Hypothalamus (tissue), 51 donors: ENCODE measurements at places on chromosomes 13 and 19.

DNA sequence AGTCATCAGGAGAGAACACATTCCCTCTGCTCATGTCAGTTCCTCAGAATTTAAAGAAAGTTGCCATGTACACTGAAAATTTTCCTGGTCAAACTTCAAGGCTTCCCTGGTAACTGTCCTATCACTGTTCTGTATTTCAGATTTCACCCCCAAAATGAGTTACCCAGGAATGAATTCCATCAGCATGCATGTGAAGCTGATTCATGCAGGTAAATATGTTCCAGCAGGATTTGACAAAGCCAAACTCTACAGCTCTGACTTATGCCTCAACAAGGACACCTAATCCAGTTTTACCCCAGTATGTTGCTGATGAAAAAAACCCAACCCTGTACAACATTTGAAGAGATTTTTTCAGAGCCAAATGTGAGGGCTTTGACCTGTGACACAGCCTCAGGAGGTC is 21.5 kb downstream of the LIG4 start:
- DNase-seq = no peak

- no peak for DNase-seq
Observed at GRCh38 chr19:50264483-50265186, 61.2 kb downstream of the MYH14 start.

DNA sequence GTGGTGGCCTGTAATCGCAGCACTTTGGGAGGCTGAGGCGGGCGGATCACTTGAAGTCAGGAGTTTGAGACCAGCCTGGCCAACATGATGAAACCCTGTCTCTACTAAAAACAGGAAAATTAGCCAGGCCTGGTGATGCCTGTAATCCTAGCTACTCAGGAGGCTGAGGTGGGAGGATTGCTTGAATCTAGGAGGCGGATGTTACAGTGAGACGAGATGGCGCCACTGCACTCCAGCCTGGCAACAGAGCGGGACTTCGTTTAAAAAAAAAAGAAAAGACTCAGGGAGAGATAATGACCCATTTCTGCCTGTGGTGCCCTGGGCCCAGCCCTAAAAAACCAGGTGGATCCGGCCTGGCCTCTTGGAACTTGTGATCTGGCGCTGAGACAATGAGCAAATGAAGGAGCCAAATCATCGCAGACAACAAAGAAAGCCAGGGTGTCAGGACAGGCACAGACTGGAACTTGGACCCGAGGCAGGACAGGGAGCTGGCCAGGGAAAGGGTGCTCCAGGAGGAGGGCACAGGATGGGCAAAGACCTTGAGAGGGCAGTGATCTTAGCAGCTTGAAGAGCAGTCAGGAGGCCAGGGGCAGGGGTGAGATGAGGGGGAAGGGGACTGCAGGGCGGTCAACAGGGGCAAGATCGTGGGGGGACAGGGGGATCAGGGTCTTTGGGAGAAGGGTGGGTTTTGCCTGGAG is 962 bp upstream of the JAK3 start:
- DNase-seq = no peak

- no peak for DNase-seq
Observed at GRCh38 chr13:99695857-99696256, 194.6 kb downstream of the TM9SF2 start.

- DNase-seq = no peak
Observed at GRCh38 chr13:83622422-83622784, 259.9 kb downstream of the SLITRK1 start.

DNA sequence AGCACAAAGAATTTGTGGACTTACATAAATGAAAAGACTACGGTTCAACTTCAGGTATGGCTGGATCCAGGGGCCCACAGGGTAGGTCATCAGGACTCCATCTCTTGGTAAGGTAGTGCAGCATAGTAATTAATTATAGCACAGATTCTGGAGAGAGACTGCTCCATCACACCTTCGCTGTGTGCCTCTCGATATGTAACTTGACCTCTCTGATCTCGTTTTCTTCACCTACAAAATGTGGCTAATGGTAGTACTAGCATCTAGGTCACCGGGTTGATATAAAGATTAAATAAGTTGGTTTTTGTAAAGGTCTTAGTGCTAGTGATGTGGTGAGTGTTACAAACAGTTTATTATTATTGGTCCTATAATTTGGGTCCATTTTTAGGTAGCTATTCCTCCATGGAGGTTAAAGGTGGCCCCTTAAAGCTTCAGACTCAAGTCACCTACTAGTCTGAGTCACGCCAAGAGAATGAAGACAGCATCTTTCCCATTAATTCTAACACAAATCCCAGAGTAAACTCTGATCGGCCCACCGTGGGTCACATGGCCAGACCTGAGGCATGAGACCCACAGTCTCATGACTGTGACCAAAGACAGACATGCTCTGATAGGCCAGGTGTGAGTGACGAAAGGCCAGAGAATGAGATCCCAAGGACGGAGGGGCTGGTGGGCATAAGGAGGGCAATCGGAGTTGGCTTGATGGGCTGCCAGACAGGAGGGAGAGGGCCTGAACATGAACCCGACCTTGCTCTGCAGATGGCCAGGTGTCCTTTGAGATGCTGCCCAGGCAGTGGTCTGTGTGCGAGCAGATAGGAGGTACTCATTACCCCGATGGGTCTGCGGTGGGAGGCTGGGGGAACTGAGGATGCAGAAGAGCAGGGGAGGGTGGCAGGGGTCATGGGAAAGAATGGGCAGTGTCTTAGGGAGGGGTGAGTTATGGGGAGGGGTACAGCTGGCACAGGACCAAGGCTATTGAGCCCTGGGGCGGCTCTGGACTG is 18.3 kb upstream of the PSMD8 start:
- no peak for DNase-seq

GRCh38 chr19:989381-990081 is 5.4 kb downstream of the WDR18 start:
- DNase-seq = no peak
